SK-N-MC (cell line): ENCODE measurements at places on chromosomes 2 and 18.

- no peak for DNase-seq
These were observed 12.3 kb downstream of the LIMS2 start for GRCh38 chr2:127662937-127663565.

- no peak for DNase-seq
These were observed 82.5 kb upstream of the RBMS1 start for GRCh38 chr2:160576054-160576499.

DNA sequence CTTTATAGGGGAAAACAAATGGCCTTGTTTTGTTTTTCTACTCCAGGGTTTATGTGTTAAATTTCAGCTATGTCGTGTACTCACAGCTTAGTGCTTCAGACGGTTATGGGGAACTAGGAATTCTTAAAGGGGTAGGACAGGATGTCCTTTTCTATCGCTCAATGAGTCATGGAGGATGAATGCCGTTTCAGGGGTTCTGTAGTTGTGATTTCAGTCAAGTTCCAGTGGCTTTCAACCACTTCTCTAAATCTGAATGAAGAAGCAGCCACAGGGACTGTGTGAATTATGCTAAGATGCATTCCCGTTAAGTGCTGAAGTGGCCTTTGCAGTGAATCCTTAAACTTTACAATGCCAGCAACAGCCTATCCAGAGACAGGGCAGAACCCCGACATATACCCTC lies 1231.7 kb upstream of the ZEB2 start:
- no peak for DNase-seq

- DNase-seq, result no peak
These were observed 1.0 kb upstream of the ZNF532 start for GRCh38 chr18:58863539-58864145.

DNA sequence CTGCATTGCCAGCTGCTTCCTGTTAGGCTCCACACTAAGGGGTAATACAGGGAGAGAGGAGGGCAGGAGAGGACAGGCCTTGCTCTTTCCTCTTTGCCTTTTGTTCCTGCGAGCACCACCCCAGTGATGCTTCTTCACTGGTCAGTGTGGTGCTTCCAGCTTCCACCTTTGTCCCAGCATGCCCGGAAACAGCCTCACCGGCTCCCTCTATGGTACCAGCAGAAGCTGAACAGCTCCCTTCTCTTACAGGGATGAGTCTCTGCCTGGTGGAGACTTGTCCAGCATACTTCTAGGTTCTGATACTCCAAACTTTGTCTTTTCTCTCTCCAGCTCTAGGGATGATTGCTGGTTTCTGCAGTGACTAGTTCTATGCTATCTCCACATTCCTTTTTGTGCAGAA lies 413.3 kb downstream of the TSN start:
- no peak for DNase-seq

DNA sequence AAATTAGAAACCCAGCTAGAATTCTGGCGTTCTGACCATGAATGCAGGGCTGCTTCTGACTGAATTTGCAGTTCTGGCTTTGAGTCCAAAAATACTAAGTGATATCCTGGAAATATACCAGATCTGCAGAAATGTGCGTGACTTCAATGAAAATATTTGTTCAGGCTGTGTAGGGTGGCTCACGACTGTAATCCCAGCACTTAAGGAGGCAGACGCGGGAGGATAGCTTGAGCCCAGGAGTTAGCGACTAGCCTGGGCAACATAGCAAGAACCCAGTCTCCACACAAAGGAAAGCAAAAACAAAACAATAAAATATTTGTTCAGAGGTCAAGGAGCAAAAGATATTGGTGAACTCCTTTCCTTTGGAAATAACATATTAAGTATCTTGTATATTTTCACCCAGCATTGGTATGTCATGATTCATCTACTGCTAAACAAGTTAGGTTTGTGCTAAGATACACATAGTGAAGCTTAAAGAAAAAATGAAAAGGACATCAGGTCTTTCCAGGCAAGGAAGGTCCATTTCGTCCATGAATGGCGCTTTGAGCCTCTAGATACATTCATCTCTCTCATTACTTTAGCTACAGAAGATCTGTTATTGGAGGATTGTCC lies 239.2 kb downstream of the CMPK2 start:
- DNase-seq, result no peak

- no peak for DNase-seq
These were observed 51.8 kb downstream of the MERTK start for GRCh38 chr2:111950236-111950635.
